Inflammatory macrophage treated with lipopolysaccharide for 4 hours (primary cell): ENCODE measurements at places on chromosomes 5 and 9.
A peak's percentile ranks its signal among the peaks of the same experiment; 100 is the strongest.

GRCh38 chr5:191036-191948, at the start of gene LRRC14B:
TSS of gene LRRC14B (plus strand) at chr5:191495. CDS start at chr5:191539, 44 bp downstream.
- no peak for DNase-seq

DNA sequence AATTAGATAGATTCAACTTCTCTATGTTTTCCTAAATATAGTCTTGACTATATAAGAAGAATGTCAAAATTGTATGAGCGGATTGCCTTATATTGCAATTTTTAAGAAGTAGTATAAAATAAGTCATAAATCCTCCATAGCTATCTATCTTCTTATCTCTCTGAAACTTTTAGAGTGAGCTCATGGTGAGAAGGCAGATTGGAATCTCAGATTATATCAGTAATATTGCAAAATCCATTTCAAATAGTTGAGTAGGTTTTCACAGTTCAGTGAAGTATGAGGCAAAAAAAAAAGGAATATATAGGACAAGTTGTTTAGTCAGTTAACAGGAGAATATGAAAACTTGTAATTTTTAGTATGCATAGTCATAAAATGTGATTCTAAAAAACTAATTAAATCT, 156.4 kb downstream of the FAM174A start:
- DNase-seq = no peak

DNA sequence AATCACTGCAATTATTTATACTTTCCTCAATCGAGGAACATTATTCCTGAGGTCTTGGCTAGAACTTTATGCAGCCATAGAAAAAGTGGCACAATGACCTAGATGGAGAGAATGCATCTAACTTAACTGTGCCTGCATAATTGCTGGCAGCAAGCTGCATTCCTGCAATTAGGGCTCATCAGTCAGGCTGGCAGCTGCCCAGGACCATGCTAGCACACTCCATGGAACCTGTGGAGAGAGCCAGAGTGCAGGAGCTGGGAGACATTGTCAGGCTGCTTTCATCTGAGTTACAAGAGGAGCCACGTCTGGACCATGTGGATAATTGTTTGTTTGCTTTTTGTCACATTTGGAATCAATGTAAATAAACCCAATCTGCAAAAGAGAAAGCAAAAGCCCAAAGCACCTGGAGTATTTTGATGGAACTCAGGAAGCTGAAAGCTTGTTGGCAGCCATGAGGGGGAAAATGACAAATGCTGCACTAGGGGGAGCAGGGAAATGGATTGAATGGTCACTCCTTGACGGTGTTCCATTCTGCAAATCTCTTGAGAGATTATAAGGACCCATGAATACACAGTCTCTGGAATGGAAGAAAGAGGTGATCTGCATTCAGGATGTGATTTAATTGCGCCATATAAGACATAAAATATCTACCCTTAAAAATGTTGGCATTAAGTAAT, 839.9 kb downstream of the MAT2B start:
- DNase-seq = no peak

- no peak for DNase-seq
These were observed 13.2 kb downstream of the PTGS1 start for GRCh38 chr9:122383992-122384461.

DNA sequence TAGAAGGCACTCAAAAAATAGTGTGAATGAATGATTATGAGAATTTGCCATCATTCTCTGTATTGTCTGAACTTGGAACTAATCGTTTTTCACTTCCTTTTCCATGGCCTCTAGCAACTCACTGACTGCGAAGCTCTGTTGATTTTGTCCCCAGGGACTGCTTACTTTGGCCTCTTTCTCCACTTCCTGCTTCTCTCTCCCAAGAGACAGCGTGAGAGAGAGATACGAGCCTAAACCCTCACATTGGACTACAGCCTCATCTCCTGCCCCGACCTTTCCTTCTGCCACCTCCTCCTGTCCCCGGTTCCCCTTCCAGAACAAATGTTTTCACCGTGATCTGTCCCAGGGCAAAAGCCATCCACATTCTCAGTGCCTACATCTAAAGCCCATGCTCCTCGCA, 300.8 kb upstream of the PANK3 start:
- no peak for DNase-seq

DNA sequence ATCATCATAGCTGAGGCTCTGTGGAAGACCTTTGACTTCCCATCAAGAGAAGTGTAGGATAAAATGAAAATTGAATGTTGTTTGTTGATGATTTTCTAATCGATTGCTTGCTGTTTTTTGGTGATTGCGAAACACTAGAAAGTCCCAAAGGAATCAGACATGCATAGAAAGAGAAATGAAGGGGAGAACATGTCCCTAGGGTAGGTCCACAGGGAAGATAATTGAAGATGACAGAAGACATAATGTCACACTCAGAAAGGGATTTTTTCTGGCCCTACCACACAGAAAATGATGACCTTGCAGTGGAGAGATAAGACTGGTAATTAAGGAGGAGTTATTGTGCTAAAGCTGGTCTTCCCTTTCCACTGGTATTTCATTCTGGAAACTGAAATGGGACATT, 62.8 kb downstream of the INSYN2B start:
- DNase-seq = peak; percentile 49

DNA sequence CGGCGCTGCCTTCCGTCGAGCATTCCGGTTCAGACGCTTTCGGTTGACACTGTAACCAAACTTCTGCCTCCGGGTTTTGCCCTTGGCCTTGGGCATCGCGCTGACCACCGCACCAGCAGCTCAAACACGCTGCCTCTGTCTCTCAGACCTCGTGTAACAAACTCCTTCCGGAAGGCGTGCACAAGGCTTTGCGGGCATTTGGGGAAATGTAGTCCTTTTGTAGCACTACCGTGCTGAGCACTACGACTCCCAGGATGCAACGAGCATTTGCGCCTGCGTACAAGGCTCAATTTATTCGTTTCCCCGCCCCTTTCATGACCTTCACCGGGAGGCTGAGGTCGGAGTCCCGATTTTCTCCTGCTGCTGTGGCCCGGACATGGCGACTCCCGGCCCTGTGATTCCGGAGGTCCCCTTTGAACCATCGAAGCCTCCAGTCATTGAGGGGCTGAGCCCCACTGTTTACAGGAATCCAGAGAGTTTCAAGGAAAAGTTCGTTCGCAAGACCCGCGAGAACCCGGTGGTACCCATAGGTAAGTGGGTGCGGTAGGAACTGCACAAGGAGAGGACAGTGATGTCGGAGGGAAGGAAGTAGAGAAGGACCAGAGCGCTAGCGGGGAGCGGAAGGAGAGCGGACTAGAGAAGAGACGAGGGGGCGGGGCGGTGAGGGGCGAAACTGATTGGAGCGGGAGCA, at the start of the genes HIGD2A and NOP16:
Gene HIGD2A, plus strand, starts transcription at position 308 of the 691 bp plus-strand sequence. Its CDS starts 69 bp downstream, at position 377.
Gene NOP16, minus strand, starts transcription at position 155 of the 691 bp plus-strand sequence. Its CDS starts 59 bp downstream, at position 96.
- DNase-seq = peak; percentile 99

- no peak for DNase-seq
These were observed 79.2 kb downstream of the MAST4 start for GRCh38 chr5:66675406-66675805.

- no peak for DNase-seq
These were observed 164.5 kb upstream of the PHYKPL start for GRCh38 chr5:178396796-178397720.

GRCh38 chr5:75567710-75568109, 43.5 kb upstream of the ANKDD1B start:
- peak; percentile 76 for DNase-seq

DNA sequence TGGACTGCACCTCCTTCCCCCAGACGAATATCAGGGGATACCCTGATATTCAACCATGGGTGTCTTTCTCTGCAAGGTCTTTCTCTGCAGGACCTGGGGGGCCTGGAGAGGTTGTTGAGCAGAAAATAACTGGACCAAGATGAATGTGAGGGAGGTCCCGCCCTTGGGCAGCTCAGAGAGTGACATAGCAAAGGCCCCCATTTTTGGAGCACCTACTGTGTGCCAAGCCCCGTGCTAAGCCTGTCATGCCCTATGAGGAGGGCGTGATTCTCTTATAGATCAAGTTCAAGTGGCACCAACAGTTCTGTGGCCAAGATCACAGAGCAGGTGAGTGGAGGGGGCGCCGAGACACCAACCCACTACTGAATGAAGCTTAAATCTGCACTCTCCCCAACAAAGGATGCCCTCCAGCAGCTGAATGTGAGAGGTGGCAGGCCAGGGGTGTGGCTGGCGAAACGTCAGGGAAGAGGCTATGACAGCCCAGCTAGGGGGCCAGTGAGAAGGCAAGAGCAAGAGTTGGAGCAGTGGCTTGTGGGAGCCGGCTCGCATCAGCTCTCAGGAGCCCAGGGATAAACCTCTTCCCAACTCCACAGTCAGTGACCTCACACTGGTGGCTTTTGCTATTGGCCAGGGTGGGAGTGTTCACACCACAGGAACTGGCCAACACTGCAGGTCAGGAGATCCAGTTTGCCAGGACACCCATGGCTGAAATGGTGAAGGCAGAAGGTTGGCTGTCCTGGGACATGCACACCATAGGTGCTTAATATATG, 5.3 kb downstream of the SARDH start:
- DNase-seq = no peak

DNA sequence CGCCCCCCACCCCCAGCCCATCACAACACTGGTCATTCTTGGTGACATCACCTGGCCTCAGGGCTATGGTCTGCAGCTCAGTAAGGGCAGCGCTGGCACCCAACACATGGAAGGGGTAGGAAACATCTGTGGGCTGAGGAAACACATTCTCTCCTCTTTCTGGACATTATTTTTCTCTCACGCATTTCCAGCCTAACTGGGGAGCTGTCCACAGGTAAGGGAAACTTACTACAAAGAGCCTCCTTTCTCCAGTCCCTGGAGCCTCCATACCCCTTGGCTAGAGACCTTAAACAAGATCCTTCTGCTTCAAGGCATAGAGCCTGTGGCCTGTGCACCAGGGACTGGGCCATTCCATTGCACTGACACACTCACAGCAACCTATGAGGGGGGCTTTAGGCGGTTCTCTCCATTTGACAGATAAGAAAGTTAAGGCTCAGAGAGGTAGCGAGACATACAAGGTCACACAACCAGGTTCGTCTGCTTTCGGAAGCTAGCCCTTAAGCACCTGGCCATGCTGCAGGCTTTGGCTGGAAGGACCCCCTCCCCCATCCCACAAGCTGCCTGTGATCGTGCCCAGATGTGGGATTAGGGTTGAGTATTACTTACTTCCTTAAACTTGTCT, 40.7 kb downstream of the CXXC5 start:
- DNase-seq = no peak

GRCh38 chr5:39191216-39191615, 28.1 kb downstream of the FYB1 start:
- DNase-seq = no peak

DNA sequence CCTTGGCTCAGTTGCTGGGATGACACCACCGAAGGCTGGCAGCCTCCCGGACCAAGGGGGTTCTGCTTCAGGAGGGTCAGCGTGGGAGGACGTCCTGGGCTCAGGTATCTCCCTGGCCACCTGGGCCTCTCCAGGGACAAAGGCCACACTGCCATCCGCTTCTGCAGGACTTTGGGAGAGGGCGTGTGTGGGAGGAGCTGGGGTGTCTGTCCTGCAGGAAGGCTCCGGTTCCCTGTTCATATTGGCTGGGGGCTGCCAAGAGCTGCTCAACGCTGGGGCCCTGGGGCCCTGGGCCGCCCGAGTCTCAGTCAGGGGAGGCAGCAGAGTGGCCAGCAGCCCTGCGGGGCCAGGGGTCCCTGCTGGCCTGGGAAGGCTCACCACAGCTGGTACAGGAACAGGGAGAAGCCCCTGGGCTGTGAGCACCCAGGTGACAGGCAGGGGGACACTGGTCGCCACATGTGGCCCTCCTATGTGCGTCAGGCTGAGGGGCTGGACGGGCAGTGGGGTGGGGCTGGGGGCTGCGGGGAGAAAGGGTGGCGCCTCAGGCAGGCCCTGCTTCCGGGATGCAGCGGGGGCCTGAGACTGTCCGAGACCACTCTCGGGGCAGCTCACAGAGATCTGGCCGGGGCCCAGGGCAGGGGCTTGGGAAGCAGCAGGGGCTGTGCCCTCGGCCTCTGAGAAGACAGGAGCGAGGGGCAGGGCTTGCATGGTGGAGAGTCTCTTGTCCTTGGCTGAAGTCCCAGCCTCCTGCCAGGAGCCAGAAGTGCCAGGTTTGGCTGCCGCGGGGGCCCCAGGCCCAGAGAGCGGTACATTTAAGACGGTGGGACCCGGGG, 4.9 kb upstream of the CARD9 start:
- DNase-seq = no peak

DNA sequence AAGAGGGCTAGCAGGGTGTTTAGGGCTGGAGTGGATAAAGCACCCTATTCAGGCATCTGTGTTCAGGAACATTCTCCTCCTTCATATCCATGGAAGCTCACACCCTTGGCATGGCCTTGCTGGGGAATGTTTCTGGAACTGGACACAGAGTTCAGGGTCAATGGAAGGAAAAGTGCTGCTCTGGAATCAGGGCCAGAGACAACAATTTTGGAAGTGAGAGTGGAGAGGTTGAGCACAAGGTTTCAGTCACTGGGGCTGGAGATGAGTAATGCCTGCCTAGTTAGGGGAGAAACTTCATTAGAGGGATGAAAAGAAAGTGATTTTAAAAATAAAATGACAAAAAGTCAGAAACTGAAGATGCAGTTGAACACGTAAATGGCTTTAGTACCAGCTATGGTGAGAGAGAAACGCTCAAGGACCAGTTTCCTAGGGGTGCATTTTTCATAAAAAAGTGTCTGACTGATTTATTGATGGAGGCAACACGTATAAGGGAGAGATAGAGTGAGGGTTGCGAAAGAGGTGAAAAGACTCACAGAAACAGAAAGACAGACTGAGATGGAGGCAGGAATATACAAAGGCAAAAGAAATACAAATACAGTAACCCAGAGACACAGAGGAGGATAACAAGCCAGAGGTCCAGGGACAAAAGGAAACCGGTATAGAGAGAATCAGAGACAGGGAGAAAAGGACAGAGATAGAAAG, 8.0 kb upstream of the TNFSF15 start:
- DNase-seq = no peak
